Activated T-cell treated with anti-CD3 and anti-CD28 coated beads, Interleukin-2, amount 50 U/mL, for 48 hours (primary cell): ENCODE measurements at places on chromosomes 16 and 17.

DNA sequence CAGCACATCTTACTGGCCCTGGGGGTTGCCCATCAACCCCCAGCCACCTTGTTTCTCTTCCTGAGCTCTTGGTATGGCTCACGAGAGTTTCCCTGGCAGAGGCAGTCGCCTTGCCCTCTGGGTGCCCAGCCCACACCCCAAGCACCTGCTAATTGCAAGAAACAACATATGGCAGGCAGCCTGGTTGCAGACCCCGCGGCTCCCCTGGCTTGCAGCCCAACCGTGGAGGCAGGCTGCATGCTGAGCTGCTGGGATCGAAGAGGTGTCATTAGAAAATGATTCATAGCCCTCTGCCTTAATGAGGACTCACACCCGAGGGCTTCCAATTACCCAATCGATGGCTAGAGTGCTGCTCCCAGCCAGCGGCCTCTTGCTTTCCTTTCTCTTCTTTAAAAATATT lies 115.7 kb downstream of the TMEM114 start:
- DNase-seq = no peak

- DNase-seq = no peak
Measured at GRCh38 chr16:70467113-70467512, 12.7 kb downstream of the FCSK start.

DNA sequence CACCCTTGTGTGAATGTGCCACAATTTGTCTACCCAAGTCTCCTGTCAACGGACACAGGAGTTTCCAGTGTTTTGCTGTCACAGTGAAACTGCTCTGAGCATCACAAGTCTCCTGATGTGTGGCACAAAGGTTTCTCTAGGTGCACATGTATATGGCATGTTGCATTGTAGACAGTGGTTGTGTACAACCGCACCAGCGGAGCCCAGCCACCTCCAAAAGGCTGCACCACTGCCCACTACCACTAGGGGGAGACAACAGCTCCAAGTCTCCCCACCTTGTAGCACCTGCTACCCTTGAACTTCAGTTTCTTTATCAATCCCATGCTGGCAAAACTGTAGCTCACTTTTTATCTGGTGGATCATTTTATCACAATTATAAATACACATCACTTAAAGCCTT lies 95.5 kb upstream of the ZNF469 start:
- DNase-seq = peak; percentile 45

- no peak for DNase-seq
Measured at GRCh38 chr16:11501632-11502031, 85.1 kb downstream of the LITAF start.

- DNase-seq = peak; percentile 22
Measured at GRCh38 chr16:87836844-87837581, 32.3 kb downstream of the SLC7A5 start.

- no peak for DNase-seq
Measured at GRCh38 chr17:7491583-7491982, 7.4 kb downstream of the POLR2A start.

GRCh38 chr17:47952171-47953021 lies 5.3 kb downstream of the PRR15L start:
- DNase-seq = no peak

DNA sequence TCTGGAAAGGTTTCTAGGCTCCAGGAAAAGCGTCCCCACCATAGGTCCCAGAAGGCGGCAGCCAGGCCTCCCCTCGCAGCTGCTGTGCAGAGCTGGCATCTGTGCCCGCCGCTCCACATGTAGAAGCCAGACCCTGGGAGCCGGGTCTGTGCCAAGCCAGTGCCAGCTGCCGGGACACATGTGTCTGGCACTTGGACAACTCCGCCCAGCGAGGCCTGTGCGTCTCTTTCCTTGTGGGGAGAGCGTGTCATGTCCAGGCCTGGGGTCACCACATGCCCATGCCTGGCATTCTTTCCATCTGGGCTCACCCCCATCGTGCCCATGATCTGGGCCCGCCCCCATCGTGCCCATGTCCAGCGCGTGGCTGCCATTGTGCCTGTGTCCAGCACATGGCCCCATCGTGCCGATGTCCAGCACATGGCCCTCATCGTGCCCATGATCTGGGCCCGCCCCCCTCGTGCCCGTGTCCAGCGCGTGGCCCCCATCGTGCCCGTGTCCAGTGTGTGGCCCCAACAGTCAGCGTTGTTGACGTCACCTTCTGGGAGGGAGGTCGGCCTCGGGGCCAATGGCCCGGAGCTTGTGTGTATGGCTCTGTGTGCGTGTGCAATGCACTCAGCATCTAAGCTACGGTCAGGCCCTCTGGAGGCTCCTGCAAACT lies 13.3 kb upstream of the ACSF3 start:
- DNase-seq = no peak

DNA sequence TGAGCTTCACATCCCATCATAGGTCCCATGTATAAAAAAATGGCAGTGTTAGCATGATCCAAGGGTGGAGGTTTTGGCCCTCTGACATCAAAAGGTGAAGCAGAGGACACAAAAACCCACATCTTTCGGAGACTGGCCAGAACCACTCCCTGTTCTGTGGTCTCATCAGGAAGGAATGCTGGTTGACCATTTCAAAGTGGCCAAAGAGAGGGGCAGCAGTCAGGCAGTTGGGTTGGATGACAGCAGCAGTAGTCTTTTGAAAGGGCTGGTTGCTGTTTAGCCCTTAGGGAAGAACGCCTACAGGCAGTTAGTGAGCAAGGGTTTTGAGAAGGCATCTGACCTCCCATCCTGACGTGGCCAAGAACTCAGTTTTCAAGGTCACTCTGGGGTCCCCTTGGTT lies 40.5 kb downstream of the LCMT1 start:
- no peak for DNase-seq

GRCh38 chr17:246226-246625 lies 64.8 kb upstream of the DOC2B start:
- DNase-seq = no peak

- DNase-seq = no peak
Measured at GRCh38 chr17:34201767-34202166, 53.3 kb upstream of the CCL2 start.

GRCh38 chr17:39995438-39995837 lies 14.8 kb downstream of the PSMD3 start:
- DNase-seq = no peak

GRCh38 chr17:12898110-12898509 lies 108.8 kb downstream of the ARHGAP44 start:
- no peak for DNase-seq

DNA sequence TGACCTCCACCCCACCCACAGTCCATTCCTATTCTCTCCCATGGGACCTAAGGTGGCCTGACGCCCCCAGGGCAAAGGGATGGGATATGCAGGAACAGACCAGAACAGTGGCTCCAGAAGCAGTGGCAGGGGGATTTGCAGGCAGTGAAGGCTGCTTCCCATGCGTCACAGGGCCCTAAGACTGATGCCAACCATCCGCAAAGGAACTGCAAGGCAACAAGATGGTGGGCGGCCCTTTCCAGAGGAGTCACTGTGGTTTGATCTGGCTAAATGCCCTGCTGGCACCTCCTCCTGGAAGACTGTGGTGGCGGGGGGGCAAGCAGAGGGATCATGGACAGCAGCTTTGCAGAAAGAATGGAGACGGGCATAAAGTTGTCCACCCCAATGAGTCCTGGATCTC lies 4.4 kb upstream of the SLC39A11 start:
- DNase-seq = no peak

DNA sequence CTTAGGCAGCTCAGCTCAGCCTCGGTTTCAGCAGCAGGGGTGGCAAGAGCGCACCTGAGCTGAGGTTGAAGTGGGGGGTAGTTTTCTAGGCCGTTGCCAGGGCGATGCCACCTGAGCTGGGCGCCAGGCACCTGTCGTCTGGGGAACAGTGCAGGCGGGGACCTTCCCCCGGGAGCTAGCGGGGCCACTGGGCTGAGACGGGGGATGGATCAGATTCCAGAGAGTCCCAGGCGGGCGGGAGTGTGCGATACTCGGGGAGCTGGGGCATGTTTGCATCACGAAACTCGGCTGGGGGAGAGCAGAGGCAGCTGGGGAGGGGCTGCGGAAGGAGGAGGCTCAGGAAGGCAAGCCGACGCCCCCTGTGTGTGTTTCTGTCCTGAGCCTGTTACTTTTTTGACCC lies 477 bp upstream of the CLDN9 start:
- no peak for DNase-seq

GRCh38 chr17:41457676-41458075 lies 9.5 kb downstream of the KRT32 start:
- no peak for DNase-seq

DNA sequence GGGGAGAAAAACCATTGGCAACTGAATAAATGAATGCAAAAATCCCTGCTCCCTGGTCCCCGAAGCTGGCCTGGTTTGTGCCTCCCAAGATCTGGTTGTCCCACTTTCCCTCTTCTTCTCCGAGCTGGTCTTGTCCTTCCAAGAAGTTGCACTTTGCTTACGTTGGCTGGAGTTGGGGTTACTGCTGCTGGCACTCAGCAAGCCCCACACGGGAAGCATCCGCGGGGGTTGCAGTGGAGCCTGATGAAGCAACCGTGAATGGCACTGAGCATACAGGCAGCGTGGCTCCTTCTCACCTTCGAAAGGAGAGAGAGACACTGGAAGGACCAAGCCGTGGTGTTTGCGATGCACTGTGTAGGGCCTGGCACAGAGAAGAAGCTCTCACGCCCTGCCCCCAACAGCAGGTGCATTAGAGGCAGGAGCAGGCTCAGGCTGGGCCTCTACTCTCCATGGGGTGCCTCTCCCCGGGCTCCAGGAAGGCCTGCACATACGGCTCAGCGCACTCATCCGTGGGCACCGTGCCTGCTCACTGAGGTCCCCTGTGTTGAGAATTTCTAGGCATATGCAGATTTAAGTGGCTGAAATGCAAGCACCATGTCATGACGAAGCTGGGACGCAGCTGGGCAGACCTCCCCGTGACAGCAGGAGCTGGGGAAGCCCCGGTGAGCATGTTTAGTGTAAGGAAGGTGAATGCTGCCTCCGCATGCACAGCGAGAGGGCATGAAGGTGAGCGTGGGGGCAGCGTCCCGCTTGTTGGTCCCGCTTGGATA lies 12.1 kb downstream of the CA5A start:
- no peak for DNase-seq

- DNase-seq = no peak
Measured at GRCh38 chr17:43740541-43740940, 18.1 kb downstream of the SOST start.

GRCh38 chr17:81522491-81523401 lies 5.4 kb upstream of the FSCN2 start:
- no peak for DNase-seq

- no peak for DNase-seq
Measured at GRCh38 chr17:72466199-72466598, 345.4 kb downstream of the SOX9 start.

GRCh38 chr16:722835-723633 lies 2.1 kb downstream of the ANTKMT start:
- no peak for DNase-seq

DNA sequence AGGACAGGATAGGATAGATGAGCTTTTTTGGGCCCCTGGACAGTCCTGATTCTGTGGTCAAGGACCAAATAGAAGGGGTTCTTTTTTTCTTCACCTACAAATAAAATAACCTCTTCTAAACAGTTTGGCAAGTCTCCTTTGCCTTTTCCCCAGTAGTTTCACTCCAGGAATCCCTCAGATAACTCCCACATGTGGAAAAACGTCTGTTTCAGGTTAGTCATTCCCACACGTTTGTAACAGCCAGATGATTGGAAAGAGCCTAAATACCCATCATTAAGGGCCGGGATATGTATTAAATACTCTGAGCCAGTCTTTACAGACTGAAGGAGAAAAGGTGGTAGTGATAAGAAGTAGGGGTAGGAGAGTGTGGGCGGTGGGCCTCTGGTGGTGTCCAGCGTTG lies 58.3 kb downstream of the PLD6 start:
- DNase-seq = no peak

- DNase-seq = no peak
Measured at GRCh38 chr16:79612207-79612606, 11.7 kb upstream of the MAF start.

- DNase-seq = peak; percentile 67
Measured at GRCh38 chr17:45227926-45228762, 6.5 kb downstream of the FMNL1 start.

DNA sequence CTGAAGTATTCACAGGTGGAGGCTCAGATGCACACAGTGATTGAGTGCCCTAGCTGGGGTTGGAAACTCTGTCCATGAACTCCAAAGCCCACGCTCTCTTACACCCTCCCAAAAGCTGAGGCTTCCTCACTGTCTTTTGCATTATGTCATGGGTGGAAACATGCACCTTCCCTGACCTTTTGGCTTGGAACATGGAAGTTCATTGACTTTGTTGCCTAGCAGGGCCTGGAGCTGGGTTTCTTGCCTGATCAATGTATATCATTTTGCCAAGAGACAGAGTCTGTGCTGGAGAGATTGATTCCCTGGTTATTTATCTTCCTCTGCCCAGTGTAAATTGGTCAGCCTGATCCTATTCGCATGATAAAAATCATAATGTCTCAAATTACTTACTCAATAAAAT lies 558.4 kb downstream of the MAF start:
- DNase-seq = no peak

DNA sequence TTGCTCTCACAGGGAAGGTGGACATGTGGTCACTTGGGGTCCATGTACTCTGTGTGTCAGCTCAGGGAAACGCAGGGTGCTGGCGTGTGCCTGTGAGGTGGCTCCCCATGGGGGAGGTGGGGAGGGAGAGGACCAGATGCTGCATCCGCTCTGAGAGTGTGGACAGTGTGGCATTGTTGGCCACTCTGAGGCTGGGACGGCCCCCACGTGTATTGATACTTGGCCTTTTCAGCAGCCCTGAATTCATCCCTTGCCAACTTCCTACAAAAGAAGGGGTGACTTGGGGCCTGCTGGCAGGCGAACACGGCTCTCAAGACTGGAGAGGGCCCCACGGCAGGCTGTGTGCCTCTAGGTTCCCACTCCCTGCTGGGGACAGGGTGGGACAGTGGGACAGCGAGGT lies 120.1 kb downstream of the RAB11FIP4 start:
- DNase-seq = no peak

DNA sequence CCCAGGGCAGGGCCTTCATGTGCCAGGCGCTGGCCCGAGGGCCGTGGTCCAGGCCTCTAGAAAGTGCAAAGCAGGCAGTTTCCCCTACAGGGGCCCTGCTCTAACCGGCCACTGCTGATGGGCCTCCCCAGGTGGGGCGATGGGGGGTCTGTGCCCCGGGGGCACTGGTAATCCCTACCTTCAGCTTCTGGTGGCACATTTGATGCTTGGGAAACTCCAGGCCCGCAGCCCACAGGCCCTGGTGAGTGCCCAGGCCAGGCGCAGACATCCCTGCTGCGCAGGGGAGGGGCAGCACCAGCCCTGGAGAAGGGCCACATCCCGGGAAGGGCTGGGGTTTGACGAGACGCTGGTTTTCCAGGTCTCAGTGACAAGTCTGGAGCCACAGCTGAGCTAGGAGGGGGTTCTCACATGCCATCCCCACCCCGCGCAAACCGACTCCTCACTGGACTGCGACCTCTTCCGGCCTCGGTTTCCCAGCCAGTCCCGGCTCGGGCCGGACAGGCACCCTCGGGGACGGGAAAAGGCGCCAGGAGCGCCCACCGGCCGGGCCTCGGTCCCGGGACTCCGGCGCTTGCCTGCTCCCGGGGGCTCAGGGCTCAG lies 1.6 kb downstream of the DOC2B start:
- DNase-seq = no peak

GRCh38 chr17:76088041-76088867 lies 9.3 kb downstream of the ZACN start:
- no peak for DNase-seq

GRCh38 chr16:78607022-78607421 lies 507.6 kb downstream of the WWOX start:
- DNase-seq = no peak

GRCh38 chr17:67212714-67213417 lies 32.1 kb downstream of the HELZ start:
- no peak for DNase-seq
